Foreskin fibroblast (primary cell): ENCODE measurements at places on chromosomes 16 and 17.
A peak's percentile ranks its signal among the peaks of the same experiment; 100 is the strongest.

GRCh38 chr17:82309656-82310570 is 7.5 kb downstream of the CD7 start:
- no peak for DNase-seq

GRCh38 chr17:30513346-30513745 is 36.1 kb downstream of the GOSR1 start:
- no peak for DNase-seq

DNA sequence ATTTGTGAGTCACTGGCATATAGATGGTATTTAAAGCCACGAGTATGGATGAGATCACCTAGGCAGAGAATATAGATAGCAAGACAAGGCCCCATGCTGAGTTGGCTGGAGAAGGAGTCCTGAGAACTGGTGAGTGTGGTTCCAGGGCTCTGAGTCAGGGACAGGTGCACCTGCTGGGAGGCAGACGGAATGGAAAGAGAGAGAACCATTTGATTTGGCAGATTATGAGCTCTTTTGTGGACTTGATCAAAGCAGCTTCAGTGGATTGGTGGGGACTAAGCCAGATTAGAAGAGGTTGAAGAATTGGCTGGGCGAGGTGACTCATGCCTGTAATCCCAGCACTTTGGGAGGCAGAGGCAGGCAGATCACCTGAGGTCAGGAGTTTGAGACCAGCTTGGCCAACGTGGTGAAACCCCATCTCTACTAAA is 4.3 kb upstream of the C16orf92 start:
- no peak for DNase-seq

GRCh38 chr17:82267575-82268379 is 5.7 kb downstream of the CSNK1D start:
- peak; percentile 97 for DNase-seq

DNA sequence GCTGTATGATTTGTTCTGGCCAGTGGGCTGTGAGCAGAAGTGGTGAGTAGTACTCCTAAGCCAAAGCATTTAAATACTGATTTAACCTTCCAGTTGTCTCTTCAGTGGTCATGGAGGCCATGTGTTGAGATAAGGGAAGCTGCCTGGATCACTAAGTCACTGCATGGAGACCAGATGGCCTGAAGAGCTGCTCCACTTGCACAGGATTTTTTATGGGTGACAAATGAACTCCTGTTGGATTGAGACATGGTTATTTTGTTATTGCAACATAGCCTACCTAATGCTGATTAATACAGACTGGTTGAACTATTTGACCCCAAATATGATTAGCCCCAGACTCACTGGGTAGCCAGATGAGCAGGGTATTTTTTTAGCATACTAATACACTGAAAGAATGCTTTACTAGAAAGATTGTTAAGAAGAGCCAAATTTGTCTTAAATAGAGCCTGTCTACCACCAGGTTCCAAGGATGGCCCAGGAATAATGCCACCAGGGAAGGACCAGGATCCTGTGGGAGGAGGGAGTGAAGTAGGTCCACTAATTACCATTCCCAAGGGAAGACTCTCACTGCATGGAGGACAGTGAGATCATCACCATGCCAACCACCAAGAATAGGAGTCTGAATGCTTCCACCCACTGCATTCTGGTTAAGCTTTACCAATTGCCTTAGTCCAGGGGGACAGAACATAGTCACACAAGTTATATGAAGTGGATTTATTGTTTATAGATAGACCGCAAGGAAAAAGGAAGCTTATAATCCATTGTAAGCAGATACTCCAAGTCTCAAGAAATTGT is 187.4 kb upstream of the IRX6 start:
- peak; percentile 23 for DNase-seq

- no peak for DNase-seq
Observed at GRCh38 chr17:81295676-81296381, 722 bp upstream of the SLC38A10 start.

DNA sequence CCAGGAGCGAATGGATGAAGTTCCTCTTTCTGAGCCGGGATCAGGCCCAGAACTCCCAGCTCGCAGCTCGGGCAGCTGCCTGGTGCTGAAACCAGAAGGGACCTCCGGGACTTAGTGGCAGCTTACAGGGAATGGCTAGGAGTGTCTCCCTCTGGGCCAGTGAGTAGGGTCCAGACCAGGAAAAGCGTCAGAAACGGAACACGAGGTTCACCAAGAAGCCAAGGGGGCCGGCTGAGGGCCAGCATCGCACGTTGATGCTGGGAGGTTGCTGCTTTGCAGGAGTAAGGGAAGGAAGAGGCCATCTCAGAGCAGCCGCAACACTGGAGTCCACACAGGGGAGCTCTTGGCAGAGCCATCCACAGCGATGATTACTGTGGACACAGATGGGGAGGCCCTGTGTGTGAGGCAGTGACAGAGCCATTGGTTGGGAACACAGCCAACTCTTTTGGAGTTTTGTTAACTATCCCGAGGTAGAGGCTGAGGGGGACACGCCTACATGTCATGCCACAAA is 74.0 kb upstream of the CREBBP start:
- no peak for DNase-seq
